ENCODE measurements at places on chromosomes 12 and 14.

DNA sequence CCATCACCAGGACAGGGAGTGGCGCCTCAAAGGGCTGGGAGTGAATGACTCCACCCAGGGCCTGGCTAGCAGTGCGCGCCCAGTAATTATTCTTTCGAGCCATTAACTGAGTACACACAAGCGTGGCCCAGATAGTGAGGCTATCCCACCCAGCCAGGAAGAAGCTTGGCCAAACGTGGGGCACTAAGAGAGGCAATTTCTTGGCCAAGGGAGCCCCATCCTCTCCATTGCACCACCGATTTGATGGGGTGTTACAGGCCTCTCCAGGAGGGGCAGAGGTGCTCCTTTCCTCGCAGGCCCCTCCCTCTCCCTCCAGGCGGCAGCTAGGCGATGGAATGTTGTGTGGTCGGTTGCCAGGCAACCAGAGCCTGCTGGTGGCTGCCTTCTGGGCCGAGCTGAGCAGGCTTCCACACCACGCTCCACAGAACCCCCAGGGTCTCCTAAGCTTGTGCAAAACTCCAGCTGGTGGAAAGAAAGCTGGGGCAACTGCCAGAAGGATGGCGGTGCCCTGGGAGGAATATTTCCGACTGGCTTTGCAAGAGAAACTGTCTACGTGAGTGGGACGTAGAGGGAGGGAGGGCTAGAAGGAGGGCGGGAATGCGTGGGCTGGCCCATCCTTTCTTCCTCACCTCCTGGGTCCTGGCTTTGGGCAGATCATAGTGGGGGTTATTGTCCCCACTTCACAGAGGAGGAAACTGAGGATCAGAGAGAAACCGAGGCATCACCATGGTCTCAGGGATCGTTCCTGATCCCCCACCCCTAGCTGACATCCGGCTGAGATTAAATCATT is at the start of gene CFAP73:
Gene CFAP73 (plus strand): TSS at position 364 of the 790 bp plus-strand sequence. CDS start 134 bp downstream, at position 498.
- DNase-seq: no peak

GRCh38 chr12:4539167-4539870 is 629 bp downstream of the RAD51AP1 start:
- DNase-seq: no peak

- no peak for DNase-seq
Measured at GRCh38 chr12:77222336-77222735, 157.0 kb upstream of the E2F7 start.

DNA sequence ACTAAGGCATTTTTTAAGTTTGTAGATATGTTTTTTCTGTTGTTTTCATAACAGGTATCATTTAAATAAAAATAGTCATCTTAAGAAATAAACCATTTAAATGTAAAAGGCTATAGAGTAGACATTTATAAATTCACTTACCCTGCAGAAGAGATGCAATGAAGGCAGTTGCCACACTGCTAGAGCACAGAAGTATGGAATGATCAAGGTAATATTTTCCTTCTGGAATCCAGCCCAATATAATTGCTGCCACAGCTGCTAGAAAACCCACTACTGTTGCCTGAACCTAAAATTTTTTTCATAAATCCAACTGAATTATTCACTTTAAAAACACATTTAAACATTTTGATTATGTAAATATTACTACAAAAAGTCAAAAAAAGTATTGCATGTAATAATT is 69.2 kb downstream of the SLC41A2 start:
- DNase-seq: no peak

GRCh38 chr14:100239211-100239839 is 381 bp downstream of the YY1 start:
- DNase-seq: peak; percentile 73

- DNase-seq: no peak
Measured at GRCh38 chr12:25436206-25437030, 116.7 kb downstream of the LMNTD1 start.

DNA sequence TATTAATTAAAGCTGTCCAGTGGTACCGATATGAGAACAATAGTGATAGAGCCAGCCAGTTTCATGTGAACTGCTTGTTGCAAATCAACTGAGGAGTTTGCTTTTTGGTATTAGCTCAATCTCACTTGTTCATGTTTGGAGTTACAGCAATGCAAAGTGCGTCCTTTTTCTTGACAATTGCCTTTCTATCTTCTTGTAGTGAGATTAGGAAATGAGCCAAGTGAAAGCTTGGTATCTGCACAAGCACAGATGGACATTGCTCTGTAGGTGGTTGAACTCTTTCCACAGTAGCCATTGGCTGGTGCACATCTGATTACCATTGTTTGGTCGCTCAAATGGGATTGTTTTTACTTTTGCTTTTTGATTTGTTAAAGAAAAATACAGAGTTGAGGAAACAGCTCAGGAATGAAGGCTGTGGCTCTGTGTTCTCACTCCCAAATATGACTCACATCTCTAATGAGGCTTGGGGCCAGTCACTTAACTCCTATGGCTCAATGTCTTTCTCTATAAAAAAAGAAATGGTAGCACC is 241.4 kb downstream of the BMP4 start:
- peak; percentile 45 for DNase-seq
